ENCODE measurements at places on chromosomes 4 and X.

- DNase-seq = peak; percentile 88
These were observed 24.8 kb downstream of the PDGFC start for GRCh38 chr4:156946516-156947424.

DNA sequence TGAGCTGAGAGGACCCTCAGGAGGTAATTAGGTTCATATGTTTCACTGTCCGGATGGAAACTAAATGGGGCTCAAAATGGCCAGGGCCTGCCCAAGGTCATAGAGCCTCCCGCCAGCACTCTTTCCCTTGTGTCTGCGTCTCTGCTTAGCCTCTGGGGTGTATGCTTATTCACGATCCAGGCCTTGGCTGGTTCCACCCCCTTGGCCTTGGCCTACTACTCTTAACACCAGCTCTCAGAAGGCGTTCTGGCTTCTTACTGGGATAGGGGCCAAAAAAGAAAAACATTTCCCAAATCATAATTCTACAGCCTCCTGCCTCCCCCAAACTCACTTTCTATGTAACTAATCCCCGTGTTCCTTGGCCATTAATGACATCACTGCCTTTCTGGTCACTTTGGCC lies 68.8 kb downstream of the RTL5 start:
- DNase-seq = no peak

- DNase-seq = no peak
These were observed 93.0 kb downstream of the SMARCA5 start for GRCh38 chr4:143606480-143606879.

DNA sequence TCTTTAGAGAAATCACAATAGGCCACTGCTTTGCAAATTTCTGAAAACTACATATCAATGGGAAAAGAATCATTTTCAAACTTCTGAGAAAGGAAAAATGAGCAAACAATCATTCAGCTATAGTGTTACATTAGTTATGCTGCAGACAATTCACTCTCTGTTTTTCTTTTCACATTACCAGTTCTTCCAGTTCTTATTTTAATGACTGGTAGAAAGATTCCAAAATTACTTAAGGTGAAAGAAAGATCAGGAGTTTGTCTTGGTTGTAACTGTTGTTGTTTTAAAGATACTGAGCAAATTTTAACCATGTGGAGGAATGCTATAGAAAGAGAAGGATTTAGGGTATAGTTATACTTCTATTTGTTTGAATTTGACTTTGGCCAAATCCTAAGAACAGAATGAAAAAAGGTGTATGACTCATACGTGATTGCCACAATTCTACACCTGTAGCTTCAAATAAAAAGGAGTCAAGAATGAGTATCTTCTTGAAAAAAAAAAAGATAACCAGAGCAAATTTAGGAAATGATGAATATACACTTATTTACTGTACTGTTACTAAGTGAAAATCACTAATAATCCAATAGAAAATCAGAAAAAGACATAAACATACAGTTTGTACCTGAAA lies 21.0 kb upstream of the RASGEF1B start:
- no peak for DNase-seq

Measured in AG08395 (cell line).